Left kidney (tissue), 8 donors: ENCODE measurements at places on chromosomes 4 and X. TPM values are rescaled to one million over a fixed set of nuclear protein-coding genes. Genes with fewer than 3 reads are reported as not detected.

The SHROOM4 gene
- polyA plus RNA-seq, result 22.0 TPM

The IL13RA2 gene
- polyA plus RNA-seq, result 1.6 TPM

The SAGE1 gene
- not detected for polyA plus RNA-seq

The REELD1 gene
- polyA plus RNA-seq, result 0.80 TPM

The NDNF gene
- 84.9 TPM for polyA plus RNA-seq

The RASGEF1B gene
- 12.0 TPM for polyA plus RNA-seq

The NEIL3 gene
- polyA plus RNA-seq, result 9.3 TPM

The EDNRA gene
- 88.5 TPM for polyA plus RNA-seq

The ALAS2 gene
- polyA plus RNA-seq, result 8.1 TPM

The NLRP2B gene
- 0.12 TPM for polyA plus RNA-seq

The USP17L12 gene
- not detected for polyA plus RNA-seq

The RRH gene
- polyA plus RNA-seq, result 1.4 TPM

The MCF2 gene
- 1.3 TPM for polyA plus RNA-seq
